Stimulated activated CD4-positive, alpha-beta T cell treated with anti-CD3 and anti-CD28 coated beads, Interleukin-4, amount 100 ng/mL, for 48 hours (primary cell): ENCODE measurements at places on chromosomes 7 and 10.

- no peak for DNase-seq
Observed at GRCh38 chr7:70719125-70719524, 412.8 kb upstream of the GALNT17 start.

- DNase-seq = no peak
Observed at GRCh38 chr7:132311733-132312132, 264.5 kb downstream of the PLXNA4 start.

- no peak for DNase-seq
Observed at GRCh38 chr7:130273081-130273932, 6.6 kb downstream of the CPA2 start.

DNA sequence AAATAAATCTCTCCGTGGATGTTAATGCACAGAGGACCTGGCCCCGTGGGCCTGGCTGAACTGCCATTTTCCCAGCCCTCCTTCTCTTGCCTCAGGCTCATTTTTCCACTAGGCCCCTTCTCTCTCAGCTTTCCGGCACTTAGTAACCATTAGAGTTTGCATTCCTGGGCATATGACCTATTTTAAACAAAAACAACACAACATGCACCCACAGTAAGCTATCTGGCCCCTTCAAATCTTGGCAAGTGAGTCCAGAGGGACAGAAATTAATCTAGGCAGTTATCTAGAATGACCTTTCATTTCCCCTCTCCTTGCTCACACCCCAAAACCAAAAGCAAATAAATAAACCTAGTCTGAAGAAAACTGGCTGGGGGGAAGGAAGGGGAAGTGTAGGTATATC lies 11.7 kb downstream of the FBXW4 start:
- no peak for DNase-seq

GRCh38 chr7:41624818-41625217 lies 78.1 kb downstream of the INHBA start:
- DNase-seq = no peak

- no peak for DNase-seq
Observed at GRCh38 chr7:157009170-157009777, 1.2 kb downstream of the MNX1 start.

DNA sequence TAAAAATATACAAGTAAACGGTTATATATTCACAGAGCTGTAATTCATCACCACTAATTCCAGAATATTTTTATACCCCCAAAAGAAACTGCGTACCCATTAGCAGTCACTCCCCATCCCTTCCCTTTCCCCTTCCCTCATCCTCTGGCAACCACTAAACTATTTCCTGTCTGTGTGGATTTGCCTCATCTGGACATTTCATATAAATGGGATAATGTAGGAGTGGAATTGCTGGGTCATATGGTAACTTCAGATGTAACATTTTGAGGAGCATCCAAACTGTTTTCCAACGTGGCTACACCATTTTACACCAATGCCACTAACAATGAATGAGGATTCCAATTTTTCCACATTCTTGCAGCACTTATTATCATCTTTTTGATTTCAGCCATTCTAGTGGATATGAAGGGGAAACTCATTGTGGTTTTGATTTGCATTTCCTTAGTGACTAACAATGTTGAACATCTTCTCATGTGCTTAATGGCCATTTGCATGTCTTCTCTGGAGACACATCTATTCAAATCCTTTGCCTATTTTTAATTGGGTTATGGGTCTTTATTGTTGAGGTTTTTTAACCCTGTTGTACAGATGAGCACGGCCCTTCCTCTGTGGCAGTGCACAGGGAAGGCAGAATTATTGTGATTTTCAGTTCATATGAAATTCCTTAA lies 79.2 kb downstream of the RBM20 start:
- DNase-seq = no peak

GRCh38 chr7:80661729-80662128 lies 23.3 kb downstream of the CD36 start:
- no peak for DNase-seq

DNA sequence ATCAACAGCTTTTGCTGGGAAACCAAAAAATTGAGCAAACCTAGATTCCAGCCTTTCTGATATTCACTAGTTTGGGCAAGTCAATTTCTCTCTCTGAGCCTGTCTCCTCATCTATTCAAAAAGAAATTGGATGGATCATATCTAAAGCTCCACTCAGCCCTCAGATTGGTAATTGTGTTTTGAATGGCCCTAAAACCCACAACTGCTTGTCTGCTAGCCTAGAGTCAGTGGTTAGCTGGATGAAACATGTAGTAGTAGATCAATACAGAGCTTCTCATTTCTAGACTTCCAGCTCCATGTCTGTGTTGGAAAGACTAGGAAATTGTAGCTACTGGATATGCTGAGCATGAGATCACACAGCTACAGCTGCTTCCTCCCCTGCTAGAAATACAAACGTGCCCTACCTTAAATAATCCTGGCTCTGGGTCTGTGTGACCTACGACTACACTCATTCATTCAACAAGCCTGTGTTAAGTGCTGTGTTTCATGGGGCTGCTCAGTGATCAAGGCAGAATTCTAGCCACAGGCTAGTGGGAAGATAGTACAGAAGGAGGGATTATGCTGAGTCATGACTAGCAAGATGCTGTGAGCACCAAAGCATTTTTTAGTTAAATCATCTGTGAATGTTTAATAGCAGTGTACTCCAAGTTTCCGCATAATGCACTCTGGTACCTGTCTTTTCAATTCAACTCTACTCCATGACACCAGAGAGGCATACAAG lies 15.7 kb downstream of the DNTT start:
- DNase-seq = no peak

- no peak for DNase-seq
Observed at GRCh38 chr7:12633582-12633981, 53.9 kb upstream of the ARL4A start.

- DNase-seq = no peak
Observed at GRCh38 chr10:24926557-24926956, 25.8 kb downstream of the PRTFDC1 start.

GRCh38 chr10:50846753-50847152 lies 38.7 kb downstream of the A1CF start:
- no peak for DNase-seq

- DNase-seq = no peak
Observed at GRCh38 chr7:95169678-95170077, 154.7 kb downstream of the PON1 start.
